T follicular helper cell (primary cell): ENCODE measurements at places on chromosomes 4 and X.

DNA sequence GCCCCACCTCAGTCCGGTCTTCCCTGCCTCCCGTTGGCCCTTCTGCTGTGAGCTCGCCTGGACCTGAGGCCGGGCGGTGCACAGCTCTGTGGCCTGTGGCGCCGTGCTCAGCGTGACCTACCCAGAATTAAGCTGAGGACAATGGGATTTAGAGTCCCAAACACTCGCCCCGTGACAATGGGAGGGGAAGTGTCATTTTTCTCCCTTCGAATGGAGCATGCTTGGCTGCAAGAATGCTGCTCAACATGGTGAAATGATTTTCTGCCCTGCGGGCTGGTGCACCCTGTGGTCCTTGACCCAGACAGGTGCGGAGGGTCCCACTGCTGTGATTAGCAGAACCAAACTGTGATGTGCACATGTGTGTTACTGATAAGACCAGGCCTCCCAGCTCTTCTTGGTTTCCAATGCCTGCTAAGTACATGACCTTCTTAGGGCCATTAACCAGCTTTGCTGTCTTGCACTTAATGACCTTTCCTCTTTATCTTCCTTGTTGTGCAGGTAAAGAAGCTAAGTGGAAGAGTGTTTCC lies 772 bp downstream of the EOLA1 start:
- DNase-seq, result no peak

GRCh38 chr4:145625677-145626622 lies 6.8 kb downstream of the MMAA start:
- DNase-seq, result no peak

DNA sequence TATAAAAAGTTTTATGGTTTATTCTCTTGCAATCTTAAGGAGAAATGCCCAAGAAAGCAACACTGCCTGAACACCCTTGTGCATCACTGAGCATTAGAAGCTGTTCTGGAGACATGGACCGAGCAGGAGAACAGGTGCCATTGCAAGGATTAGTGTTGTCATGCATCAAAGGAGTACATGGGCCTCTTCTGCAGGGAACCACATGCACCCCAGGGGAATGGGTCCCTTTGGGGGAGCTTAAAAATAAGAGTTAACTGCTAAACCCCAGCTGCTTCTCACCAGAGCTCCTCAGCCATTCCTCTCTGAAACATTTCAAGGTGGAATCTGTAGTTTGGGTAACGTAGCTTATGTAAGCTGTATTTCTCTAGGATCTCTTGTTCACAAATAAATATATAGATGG lies 353.0 kb upstream of the SLC7A11 start:
- DNase-seq, result no peak

- DNase-seq, result no peak
Observed at GRCh38 chrX:23932046-23932445, 24.2 kb downstream of the CXorf58 start.

DNA sequence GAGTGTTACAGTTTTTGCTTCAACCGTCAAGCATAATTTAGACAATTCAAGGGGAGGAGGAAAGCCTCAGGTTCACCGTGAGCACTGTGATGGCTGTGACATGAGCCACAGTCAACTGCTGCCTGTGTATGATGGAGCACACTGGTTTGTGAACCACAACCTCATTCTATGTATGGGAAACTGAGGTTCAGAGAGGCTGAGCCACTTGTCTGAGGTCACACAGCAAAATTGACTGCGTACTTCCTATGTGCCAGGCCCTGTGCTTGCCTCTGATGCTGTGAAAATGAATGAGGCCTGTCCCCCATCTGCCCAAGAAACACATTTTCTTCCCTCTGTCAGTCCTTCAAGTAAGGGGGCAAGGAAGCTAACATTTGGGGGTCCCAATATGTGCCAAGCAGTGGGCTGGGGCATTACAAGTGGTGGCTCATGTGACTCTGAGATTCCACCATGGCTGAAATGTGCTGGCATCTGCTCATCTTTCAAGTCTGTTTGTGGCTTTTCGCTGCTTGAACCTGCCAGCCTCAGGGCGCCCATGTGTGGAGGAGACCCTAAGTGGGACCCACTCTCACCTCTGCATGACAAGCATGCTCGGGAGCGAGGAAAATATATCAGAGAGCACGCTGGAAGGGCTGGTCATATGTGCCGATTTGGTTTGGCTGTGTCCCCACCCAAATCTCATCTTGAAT lies 79.7 kb downstream of the ADRA2C start:
- DNase-seq, result no peak

- no peak for DNase-seq
Observed at GRCh38 chr4:182137343-182137742, 105.9 kb upstream of the TENM3 start.

DNA sequence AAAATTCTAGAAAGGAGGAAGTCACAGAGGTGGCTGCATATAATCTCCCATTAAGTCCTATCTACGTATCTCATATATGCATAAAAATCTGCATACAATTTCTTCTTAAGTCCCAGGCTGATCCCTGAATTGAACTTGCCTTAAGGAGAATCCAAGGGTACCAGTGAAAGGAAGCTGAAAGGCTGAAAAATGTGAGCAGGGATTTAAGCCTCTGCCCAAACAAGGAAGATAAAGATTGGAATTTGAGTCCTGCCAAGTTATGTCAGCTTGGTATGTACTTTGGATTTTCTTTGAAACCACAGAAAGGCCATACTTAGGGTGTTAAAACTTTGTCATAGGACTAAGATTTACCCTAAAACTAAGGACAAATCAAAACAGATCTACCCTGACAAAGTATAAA lies 26.5 kb upstream of the GEMIN8 start:
- no peak for DNase-seq

DNA sequence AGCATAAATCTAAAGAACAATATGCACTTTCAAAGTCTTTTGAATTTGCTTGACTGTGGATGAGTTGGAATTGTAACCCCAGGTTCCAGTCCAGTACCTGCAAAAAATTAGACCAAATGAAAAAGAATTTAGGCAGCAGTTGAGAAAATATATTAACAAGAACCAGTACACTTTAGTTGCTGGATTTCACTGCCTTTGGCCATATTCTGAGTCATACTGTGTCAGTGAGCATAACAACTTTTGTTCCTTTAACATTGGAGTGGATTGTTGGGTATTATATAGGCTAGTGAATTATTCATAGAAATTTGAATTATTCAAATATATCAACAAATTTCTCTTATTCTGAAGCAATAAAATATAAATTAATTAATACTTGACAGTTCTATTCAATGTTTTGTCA lies 101.5 kb upstream of the SMAD1 start:
- no peak for DNase-seq

GRCh38 chr4:10690185-10690907 lies 5.8 kb upstream of the CLNK start:
- DNase-seq, result no peak

- no peak for DNase-seq
Observed at GRCh38 chrX:11321986-11322385, 28.8 kb downstream of the AMELX start.

DNA sequence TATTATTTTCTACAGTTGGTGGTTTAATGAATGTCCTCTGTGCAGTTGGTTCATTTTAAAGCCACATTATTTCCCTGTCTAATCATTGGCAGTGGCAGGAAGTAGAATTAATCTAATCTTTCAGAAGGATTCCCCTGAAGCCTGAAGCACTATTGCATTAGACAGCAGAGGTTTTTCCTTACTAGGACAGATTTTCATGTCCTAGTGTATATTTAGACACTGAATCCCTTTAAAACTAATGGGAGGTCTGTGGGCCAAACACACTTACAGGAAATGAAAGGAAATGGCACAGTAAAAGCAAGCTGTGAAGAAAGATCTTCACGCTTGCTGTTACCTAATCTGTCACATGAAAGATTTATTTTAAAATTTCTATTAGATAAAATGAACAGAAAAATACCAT lies 165.2 kb downstream of the SLC39A8 start:
- no peak for DNase-seq

- DNase-seq, result no peak
Observed at GRCh38 chrX:74119016-74119910, 184.7 kb upstream of the ZCCHC13 start.

GRCh38 chrX:12903646-12904045 lies 2.8 kb upstream of the TLR8 start:
- no peak for DNase-seq

GRCh38 chrX:154961947-154962346 lies 60.6 kb downstream of the F8 start:
- no peak for DNase-seq

DNA sequence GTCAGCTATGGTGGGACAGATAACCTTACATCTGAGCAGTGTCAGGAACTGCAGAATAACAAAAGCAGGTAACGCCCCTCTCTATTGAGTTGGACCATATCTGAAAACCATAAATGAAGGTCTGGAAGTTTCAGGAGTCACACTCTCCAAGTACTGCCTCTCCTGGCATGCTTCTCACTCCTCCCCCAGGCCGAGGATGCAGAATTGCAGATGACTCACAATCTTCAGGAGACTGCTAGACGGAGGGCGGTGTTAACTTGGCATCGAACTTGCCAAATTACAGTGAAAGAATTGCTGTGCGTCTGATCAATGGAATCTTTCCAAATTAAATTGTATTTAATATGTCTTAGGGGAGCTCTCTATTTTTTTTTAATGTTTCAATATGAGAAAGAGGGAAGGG lies 67.1 kb upstream of the TRIM2 start:
- no peak for DNase-seq

DNA sequence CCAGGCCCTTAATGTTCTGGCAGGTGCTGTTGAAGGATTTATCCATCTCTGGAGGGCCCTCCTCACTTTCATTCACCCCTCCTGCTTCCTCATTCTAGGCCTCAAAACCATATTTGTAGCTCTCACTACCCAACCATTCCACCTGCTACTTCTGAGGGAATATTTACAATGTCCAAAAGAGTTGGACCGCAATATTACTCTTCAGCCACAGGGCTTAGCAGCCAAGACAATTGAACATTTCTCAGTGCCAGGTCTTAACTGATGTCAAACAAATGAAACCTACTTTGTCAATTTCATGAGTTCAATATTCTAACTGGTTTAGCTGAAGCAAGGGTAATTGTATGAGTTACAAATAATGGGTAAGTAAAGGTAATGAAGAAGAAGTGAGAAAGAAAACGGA lies 113.2 kb downstream of the ENOX2 start:
- no peak for DNase-seq

DNA sequence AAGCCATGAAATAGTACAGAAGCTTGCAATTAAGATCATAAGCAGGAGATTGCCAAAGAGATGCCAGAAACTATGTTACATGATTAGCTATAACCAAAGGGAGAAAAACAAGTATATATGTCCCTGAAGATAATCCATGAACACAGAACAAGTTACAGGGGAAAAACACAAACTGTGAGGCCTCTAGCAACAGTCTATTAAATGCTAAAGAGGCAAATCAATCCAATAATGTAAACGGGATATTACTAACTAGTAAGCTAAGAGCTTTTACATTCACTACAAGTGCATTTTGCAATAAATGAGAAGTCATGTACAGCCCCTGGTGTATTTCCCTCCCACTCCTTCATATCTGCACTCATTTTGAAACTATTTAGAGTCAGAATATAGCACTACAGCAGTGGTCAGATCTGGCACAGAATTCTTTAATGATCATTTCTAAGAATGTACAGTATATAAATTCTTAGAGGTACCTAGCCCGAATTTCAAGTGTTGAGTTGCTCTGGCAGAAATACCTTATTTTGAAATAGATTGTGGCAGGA lies 449.8 kb upstream of the SMIM31 start:
- DNase-seq, result no peak
